Activated CD4-positive, alpha-beta T cell treated with anti-CD3 and anti-CD28 coated beads, Interleukin-2, amount 50 U/mL, for 24 hours (primary cell): ENCODE measurements at places on chromosomes 6 and 20.

GRCh38 chr20:48201188-48201587 lies 415.9 kb upstream of the SULF2 start:
- DNase-seq = no peak

DNA sequence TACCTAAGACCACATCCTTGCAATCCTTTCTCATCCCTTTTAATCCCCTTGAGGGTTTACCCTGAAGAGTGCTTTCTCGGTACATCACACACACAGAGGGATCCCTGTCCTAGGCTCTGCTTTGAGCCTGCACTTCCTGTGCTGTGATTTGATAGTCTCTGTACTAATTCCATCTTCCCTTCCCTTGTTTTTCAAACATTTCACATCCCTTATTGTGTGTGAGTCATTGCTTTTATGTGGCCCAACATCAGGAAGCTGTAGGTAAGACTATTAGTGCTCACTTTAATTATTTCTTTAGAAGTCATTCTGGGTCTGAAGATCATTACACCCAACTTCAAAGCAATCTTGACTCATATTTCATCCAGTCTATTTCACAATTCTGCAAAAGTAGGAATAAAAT lies 57.2 kb upstream of the ANKEF1 start:
- DNase-seq = no peak

DNA sequence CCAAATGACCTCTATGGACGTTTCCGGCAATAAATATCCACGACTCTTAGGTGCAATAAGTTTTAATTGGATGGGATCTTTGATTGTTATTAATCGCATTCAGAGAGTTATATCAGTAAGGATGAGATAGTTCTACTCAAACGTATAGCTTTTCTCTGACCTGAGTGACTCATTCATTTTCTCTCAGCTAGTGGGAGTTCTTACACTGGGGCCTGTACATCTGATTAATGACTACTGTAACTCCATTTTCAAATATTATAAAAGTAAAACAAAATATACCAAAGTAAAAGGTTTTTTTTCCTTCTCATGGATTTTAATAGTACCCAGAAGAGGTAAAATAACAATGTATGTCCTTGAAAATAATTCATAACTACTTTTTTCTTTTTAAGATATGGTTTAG lies 41.1 kb upstream of the SAMD5 start:
- DNase-seq = no peak

GRCh38 chr6:169975701-169976100 lies 224.3 kb downstream of the ERMARD start:
- no peak for DNase-seq

DNA sequence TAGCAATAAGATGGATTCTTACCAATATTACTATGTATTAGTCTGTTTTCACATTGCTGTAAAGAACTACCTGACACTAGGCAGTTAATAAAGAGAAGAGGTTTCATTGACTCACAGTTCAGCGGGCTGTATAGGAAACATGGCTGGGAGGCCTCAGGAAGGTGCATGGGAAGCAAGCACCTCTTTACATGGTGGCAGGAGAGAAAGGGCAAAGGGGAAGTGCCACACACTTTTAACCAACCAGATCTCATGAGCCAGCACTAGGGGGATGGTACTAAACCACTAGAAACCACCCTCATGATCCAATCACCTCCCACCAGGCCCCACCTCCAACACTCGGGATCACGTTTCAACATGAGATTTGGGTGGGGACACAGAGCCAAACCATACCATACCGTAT lies 40.7 kb upstream of the CCDC167 start:
- DNase-seq = no peak
